ENCODE measurements at places on chromosomes 12 and 14.

GRCh38 chr14:51283402-51284085 is 43.5 kb downstream of the TMX1 start:
- DNase-seq, result peak; percentile 91

- DNase-seq, result no peak
Measured at GRCh38 chr12:108787539-108787938, 56.2 kb upstream of the CORO1C start.

DNA sequence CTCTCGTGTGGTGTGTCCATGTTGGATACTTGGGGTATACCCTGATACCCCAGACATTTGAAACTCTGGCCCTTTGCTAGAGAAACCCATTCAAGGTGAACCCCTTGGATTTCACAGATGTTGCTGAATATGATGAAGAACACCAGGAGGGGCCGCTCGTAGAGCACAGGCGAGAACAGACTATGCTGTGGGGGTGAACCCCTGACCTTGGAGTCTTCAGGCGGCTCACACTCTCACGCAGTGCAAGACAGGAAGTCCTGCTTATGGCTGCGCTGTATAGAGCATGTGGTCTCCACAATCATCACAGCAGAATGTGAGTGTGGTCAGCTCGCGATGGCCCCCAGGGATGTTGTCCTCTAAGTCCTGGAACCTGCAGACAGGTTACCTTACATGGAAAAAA is 60.4 kb downstream of the SLC15A4 start:
- DNase-seq, result no peak

- DNase-seq, result no peak
Measured at GRCh38 chr12:102571889-102572288, 91.5 kb upstream of the IGF1 start.

GRCh38 chr12:131348646-131349045 is 362.2 kb upstream of the SFSWAP start:
- DNase-seq, result peak; percentile 46

DNA sequence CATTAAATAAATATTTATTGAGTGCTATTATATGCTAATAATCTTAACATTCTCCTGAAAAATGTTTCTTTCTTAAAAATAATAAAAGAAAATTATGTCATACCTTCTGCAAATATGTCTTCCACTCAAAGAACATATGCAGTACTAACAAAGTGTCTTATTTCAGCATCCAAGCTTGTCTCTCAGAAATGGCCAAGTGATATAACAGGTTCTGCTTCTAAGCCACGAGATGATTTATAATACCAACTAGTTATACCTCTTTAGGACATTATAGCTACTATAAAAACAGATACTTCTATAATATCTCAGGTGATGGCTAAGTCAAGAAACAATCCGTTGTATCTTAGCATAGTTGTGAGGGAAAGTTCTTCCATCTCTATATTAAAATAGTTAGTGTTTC is 128.1 kb upstream of the ARID2 start:
- no peak for DNase-seq

DNA sequence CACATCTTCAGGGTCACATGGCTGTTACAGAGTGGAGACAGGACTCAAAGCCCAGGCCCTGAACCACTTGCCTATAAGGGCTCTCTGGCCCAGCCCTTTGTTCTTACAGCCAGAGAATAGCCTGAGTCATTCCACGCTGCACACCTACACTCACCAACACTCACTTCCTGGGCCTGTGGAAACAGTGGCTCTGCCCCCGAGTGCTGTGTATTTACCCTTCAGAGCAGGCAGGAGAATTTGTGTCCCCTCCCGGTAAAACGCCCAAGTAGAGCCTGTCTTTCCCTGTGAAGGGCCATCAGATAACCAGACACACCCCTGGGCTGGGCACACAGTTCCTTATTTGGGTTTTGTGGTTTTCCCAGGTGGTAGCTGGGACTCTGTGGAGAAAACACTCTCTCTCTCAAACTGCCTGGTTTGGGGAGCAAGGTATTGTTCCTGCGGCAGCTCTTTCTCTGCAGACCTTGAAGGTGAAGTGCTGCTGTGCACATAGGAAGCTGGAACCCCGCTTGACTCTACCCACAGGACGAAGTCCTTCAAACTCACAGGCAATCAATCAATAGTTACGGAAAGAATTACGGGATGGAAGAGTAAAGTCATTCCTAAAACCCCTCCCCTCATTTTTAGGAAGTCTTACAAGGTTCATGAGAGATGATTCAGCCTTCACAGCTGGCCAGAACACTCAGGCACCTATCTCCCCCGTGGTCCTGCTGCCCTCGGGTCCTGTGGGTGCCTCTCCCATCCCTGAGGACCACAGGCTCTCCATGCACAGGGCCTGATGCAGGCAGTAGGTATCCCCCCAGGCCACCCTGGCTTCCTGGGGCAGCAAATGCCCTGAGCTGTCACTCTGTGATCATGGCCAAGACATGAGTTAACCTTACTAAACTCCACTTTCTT is 20.3 kb downstream of the FIGNL2 start:
- peak; percentile 4 for DNase-seq

- DNase-seq, result no peak
Measured at GRCh38 chr12:59723520-59723919, 127.7 kb downstream of the SLC16A7 start.

GRCh38 chr12:46492471-46493085 is 120.0 kb upstream of the SLC38A2 start:
- DNase-seq, result peak; percentile 29

DNA sequence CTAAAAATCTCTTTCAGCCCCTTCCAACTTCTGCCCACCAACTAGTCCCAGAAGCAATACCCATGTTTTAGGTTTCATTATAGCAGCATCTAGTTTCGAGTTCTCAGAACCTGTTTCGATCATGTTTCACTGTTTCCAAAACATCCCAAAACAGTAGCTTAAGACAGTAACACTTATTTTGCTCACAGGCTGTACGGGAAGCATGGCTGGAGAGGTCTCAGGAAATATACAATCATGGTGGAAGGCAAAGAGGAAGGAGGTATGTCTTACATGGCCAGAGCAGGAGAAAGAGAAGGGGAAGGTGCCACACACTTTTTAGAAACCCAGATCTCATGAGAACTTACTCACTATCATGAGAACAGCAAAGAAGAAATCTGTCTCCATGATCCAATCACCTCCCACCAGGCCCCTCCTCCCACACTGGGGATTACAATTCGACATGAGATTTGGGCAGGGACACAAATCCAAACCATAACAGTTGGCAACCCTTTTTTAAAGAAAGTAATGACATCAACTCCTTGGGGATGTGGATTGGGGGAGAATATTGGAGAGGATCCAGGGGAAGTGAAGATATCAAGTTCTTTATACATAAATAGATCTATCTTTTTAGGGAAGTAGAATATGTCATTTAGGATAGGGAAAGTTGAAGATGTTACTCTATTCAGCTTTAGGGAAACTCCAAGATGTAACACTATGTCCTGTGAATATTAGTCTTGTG is 269.9 kb upstream of the PLEKHG7 start:
- no peak for DNase-seq

DNA sequence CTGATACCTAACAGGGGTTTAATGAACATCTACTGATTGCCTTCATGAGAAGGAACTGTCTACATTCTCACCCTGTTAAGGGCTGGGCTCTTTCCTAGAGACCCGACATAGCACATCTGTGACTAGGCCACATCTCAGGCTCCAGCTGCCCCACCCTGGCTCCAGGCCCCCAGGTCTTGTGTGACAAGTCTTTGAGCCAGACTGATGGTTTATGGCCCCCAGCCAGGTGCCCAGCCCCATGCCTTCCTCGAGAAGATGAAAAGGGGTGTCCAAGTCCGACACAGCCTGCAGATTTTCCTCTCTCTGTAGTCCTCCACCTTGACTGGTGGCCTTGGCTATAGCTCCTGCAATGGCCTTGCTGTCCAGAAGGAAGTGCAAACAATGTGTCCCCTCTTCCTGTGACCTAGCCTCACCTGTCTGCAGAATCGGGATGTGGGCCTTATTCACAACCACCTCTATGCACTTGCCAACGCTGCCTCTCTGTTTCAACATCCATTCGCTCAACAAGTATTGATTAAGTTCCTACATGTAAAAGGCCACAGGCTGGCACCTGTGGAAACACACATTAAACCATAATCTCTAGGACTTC is 4.2 kb downstream of the ACTN1 start:
- DNase-seq, result no peak

- DNase-seq, result peak; percentile 28
Measured at GRCh38 chr12:7374423-7375144, 69.4 kb downstream of the CD163L1 start.

GRCh38 chr14:85233756-85234155 is 296.2 kb upstream of the FLRT2 start:
- DNase-seq, result no peak

DNA sequence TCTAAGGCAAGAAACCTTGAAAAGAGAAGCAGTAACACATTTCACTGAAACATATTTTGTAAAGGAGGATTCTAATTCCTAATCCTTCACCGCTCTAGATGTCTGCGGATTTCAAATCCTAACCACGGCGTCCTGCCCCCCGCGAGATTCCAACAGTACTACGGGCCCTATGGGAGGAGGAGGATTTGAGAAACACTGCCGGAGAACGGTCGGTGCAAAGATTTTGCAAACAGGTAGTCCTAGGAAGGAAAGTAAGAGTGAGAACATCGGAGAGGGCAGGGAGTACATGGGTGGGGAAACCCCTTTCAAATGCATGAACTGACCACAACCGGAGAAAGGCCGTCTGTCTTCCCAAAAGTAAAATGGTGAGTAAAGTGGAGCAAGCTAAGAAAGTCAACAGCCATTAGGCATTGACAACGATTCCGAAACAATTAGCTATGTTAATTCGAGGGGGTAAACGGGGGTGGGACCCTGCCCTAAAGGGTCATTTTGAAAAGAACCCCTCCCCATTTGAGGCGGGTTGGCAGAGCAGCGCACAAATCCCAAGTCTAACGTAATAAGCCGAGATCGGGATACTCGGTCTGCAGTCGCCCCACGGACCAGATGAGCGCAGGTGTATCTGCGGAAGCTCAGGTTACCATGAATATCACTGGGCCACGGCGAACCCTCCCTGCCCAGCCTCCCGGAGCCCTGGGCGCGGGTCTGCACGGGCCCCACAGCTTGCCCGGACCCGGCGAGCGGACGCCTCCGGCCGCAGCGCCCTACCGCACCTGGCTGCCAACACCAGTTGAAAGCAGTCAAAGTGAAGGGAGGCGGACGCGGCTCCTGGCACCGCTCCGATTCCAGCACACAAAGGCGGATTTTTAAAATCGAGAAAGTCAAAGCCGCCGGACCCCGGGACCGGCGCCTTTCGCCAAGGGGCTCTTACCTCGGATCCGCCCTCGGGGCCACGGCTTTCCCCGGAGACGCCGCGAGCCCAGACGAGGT is 662 bp downstream of the EPS8 start:
- DNase-seq, result peak; percentile 86

DNA sequence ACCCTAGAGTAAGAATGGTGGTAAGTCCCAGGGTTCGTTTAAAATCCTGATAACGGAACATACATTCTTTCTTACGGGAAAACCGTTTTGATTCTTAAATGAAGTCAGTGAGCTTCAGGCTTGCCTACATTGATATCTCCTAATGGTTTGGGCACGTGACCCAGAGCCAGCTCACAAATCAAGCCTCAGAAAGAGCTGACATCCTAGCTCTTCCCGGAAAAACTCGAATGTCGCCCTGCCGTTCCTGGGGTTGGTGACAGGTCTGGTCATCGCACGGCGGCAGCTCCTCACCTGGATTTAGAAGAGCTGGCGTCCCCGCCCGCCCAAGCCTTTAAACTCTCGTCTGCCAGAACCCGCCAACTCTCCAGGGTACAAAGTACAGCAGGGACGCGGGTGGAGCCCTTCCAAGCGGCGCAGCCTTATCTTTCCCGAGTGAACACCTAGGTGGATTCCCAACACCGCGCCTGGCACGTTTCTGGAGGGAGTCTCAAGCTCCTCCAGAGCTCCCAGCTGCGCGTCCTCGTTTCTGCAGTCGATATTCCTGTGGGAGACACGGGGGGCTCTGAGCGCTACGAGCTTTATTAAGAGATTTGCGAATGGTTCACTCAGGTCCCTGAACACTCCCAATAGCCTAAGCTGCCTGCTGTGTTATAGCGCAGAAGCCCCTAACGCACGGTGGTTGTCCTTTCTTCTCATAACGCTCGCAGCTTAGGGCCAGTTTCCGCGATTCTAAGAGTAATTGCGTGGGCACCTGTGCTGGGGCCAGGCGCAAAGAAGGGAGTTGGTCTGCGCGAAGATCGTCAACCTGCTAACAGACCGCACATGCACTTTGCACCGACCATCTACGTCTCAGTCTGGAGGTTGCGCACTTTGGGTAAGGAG is at the start of gene SSTR1:
Gene SSTR1 (plus strand): TSS at position 169 of the 882 bp plus-strand sequence. CDS start 1,486 bp downstream, outside the sequence.
- peak; percentile 66 for DNase-seq

DNA sequence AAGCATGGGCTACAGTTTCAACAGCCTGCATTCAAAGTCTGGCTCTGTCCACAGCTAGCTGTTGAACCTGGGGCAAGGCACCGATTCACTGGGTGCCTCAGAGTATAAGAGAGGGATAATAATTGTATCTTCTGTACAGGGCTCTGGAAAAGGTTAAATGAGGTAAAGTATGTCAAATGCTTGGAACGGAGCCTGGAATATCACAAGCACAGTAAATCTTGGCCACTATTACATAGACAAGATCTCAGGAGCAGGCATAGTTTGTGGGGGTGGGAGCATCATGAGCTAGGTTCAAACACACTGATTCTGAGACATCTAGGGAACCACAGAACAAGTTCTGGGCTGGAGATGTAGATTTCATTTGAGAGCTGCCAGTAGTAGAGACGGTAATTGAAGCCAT is 203.7 kb upstream of the NUDT4 start:
- DNase-seq, result no peak

DNA sequence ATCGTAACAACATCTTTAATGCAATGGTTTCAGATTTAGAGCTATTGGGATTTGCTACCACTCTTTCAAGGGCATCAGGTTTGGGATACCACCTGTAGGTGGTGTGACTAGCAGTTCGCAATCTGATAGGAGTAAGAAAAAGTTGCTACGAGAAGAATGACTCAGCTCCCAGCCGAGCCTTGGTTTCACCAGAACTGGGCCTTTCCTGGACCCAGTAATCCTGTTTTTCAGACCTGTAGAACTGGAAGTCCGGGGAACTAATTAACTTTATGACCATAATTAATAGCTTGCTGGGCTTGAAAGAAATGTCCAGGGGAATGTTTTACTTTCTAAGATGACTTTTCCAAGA is 770 bp downstream of the ABHD4 start:
- DNase-seq, result no peak

GRCh38 chr12:11553871-11554533 is 95.5 kb upstream of the ETV6 start:
- peak; percentile 75 for DNase-seq

DNA sequence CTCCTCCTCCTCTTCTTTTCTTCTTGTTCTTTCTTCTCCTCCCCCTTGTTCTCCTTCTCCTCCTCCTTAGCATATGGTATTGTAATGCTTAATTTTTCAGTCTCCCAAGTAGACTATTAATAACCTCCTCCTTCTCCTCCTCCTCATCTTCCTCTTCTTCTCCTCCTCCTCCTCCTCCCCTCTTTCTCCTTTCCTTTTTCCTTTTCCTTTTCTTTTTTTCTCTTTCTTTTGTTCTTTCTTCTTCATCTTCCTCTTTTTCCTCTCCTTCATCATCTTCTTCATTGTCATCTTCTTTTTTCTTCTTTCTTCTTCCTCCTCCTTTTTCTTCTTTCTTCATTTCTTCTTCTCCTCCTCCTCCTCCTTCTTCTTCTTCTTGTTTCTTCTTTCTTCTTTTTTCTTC is 251.6 kb upstream of the ARHGAP5 start:
- DNase-seq, result no peak

- DNase-seq, result no peak
Measured at GRCh38 chr12:57815177-57816000, 3.1 kb downstream of the AVIL start.

GRCh38 chr12:131464081-131464480 is 246.8 kb upstream of the SFSWAP start:
- DNase-seq, result no peak
